ENCODE measurements at places on chromosomes 5 and 9.

DNA sequence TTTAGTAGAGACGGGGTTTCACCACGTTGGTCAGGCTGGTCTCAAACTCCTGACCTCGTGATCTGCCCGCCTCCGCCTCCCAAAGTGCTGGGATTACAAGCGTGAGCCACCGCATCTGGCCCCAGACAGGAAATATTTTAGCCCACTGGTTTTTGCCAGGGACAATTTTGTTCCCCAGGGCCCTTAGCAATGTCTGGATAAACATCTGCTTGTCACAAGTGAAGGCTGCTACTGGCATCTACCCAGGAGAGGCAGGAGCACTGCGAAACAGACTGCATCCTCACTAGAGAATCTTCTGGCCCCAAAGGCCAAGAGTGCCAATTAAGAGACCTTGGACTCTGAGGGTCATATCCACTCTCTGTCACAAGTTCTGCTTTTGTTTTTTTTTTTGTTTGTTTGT lies 2.4 kb upstream of the TPRN start:
- DNase-seq: no peak

DNA sequence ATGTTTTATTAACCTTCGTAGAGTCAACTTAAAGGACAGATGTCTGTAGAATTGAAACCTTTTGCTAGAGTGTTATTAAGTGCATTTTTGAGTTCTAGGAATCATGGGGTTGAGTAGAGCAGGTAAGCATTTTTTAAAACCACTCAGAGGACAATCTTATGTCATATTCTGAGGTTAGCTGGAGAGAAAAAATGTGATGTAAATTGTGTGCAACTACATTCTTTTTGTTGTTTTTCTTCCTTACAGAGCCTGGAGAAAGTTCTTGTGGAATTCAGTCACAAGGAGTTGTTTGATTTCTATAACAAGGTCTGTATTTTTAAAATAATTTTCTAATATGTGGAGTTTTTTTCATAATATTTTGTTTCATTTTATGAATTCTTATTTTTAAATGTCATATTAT lies 206.4 kb downstream of the COMMD10 start:
- no peak for DNase-seq

GRCh38 chr9:127323393-127323792 lies 58.8 kb downstream of the GARNL3 start:
- no peak for DNase-seq

DNA sequence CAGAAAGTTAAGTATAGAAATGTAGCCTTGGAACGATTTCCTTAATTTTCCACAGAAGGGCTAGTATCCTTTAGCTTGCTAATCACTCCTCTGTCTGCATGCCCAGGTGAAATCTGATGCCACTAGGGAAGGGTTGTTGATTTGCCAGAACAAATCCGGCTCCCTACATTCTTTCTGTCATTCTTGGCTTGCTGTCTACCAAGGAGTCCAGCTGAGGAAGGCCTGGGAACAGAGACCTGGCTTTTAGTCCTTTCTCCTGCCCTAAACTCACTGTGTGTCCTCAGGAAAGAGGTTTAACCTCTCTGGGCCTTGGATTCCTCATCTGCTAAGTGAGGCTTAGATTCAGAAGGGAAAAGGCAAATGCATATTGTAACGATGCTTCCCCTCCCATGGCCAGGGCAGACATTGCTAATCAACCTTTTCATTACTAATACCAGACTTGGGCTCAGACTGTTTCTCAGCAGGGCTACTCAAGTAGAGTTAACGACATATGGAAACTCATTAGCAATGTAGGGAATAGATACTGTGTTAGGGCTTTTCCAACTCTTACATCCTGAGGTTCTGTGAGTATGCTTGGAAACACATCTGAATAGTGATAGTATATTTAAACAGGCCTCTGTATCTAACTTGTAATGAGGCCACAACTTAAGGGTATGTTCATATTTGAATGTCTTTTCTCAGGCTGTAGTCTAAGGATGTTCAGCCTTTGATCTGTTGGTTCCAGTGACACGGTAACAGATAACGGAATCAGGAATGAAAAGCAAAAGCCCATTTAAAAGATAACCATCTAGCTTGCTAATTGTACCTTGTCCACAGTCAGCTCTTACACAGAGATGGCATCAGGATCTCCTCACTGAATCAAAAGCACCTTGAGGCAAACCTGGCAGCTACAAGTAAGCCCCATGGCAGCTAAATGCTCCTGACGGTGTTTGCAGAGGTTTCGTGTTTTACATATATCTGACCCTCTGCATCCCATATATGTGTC lies 4.1 kb downstream of the GALNT10 start:
- no peak for DNase-seq

GRCh38 chr9:99605016-99605743 lies 216.5 kb upstream of the NR4A3 start:
- no peak for DNase-seq

DNA sequence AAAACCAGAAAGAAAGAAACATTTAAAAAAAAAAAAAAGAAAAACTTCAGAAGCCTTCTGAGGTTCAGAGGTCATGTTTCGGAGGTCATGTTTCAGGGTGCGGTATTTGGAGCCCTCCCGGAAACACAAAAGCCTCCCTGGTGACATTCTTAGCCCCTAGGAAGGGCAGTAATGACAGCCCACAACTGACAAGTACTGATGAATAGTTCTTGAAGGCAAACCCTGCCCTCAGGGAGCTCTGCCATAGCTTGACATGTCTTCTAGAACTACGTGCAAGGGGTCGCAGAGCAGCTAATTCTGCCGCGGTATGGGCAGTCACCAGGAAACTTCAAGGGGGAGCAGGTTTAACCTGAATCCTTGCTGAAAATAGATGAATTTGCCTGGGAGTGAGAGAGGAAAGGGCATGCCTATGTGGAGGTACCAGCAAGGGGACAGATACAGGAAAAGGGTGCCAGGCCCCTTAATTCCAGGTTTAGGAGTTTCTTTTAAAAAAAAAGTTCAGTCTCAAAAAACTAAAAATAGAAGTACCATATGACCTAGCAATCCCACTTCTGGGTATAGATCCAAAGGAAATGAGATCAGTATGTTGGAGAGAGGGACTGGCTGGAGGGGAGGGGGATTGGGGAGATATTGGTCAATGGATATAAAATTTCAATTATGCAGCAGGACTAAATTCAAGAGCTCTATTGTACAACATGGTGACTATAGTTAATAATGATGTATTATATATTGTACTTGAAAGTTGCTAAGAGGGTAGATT lies 98.4 kb downstream of the C9orf152 start:
- DNase-seq: no peak

GRCh38 chr5:43802119-43802518 lies 199.1 kb downstream of the NNT start:
- peak; percentile 11 for DNase-seq

- DNase-seq: no peak
Observed at GRCh38 chr5:180806351-180807011, 3.9 kb upstream of the MGAT1 start.

DNA sequence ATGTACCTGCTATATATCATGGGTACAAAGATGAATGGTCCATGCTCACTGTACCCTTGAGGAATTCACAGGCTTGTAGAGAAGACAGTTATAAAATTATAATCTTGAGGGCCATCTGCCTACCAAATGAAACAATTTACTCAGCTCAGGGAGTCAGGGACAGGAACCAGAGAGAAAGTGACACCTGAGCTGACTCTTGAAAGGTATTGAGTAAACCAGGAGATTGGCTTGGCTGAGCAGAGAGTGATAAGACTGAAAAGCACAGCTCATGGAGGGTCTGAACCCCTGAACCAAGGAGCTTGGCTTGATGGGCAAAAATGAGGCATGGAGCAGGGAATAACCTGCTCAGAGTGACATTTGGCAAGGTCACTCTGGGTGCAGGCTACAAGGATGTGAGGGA lies 147.3 kb downstream of the FAM114A2 start:
- no peak for DNase-seq

- no peak for DNase-seq
Observed at GRCh38 chr9:138121438-138122050, 244.0 kb downstream of the CACNA1B start.

All from Kasumi-1 (cell line).